ENCODE measurements at places on chromosomes 3 and 15.

- no peak for DNase-seq
Measured at GRCh38 chr3:154022606-154023005, 98.6 kb upstream of the ARHGEF26 start.

DNA sequence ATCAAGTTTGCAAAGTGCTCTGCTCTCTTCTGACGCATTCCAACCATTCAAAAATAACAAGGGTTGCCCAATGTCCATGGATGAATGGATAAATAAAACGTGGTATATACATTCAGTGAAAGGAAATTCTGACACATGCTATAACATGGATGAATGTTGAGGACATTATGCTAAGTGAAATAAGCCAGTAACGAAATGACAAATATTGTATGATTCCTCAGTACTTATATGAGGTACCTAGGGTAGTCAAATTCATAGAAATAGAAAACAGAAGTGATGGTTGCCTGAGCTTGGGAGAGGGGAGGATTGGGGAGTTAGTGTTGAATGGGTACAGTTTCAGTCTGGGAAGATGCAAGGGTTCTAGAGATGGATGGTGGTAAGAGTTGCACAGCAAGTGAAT lies 33.9 kb downstream of the SH3BP5 start:
- no peak for DNase-seq

DNA sequence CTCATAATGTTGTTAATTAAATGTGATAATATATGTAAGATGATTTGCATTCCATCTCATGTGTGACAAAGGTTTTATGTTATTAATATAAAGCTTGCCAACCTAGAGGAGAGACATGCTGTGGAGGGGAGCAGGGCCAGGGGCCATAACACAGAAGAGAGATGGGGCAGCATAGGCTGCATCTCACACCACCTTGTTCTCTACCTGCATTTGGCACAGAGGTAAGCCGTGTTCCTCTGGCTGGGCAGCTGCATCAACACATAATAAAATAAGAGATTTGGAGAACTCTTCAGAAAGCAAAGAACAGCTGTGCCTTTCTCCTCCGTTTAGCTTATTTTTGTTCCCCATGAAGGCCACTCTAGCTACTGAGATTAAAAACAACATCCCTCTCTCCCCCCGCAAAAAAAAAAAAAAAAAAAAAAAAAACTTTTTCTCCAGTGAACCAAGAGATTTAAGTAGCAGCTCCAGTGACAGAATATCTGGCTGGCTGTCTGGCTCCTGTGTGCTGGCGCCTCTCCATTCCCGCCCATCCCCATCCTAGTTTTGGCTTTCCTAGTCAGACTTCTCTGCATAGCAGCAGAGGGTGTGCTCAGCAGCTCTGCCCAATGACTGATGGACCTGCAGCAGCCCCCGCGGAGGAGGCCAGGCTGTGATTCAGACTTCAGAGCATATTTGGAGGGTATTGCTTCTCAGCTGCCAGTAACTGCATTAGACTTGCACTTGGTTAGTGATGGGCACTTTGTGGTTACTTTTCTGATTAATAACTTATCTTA lies 52.2 kb upstream of the STXBP5L start:
- DNase-seq: no peak

- DNase-seq: peak; percentile 33
Measured at GRCh38 chr3:152719264-152719663, 115.7 kb upstream of the P2RY1 start.

DNA sequence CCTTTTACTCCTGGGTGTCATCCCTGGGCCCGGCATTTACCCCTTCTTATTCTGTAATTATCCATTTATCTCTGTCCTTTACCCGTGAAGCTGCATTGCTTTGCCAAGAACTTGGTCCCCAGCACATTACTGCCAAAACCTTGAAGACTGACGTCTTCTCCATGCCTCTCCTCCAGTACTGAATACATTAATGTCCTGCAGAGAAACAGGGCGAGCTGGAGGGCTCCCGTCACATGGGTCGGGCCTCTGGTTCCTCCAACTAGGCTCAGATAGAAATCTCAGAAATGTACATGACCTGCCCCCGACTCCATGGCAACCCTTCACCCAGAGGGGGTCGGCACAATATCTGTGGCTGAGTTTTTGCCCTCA lies 445 bp downstream of the EFCAB12 start:
- DNase-seq: no peak

GRCh38 chr3:118527514-118528044 lies 507.1 kb downstream of the IGSF11 start:
- no peak for DNase-seq

GRCh38 chr3:123449102-123449996 lies 459 bp upstream of the ADCY5 start:
- no peak for DNase-seq

DNA sequence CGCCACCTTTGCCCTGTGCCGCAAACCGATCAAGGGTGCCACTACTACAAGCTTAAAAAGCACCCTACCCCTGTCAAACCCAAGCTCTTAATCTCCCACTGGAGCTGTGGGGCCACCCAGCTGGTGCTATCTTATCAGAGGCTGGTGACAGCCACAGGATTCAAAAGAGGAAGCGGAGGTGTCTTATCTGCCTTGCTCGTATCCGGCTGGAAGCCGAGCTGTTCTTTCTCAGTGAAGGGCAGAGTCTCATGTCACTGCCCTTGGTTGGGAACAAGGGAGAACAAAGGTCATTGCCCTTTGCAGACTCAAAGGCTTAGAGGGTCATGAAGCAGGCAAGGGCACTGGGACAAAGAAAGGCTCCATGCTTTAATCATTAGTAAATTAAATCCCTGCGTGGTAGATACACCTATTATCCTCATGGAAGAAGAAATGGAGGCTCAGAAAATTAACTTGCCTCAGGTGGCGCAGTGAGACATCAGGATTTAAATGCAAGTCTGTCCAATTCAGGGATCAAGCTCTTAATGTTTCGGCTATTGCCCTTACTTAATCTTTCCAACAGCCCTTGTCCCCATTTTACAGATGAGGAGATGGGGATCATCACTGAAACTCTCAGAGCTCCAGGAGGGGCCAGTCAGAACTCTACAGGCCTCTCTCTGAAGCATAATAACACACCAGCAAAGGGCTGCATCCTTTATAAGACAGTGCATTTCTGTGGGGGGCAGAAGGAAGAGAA lies 360.0 kb upstream of the PROK2 start:
- DNase-seq: no peak

DNA sequence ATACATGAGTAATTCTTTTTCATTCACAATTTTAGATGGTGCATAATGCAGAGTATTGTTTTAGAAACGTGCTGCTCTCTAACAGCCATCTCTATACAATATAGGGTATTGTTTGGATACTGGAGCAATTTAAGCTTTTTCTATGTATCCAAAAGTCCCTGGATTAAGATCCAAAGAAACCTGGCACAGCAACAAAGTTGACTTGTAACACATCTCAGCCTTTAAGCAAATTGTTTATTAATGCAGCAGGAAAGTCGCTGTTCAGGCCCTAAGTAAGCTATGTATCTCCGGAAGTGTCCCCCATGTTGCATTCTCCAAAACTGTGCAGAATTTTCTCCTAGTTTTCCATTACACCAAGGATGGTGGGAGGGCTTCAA lies 7.3 kb downstream of the VGLL4 start:
- DNase-seq: no peak

DNA sequence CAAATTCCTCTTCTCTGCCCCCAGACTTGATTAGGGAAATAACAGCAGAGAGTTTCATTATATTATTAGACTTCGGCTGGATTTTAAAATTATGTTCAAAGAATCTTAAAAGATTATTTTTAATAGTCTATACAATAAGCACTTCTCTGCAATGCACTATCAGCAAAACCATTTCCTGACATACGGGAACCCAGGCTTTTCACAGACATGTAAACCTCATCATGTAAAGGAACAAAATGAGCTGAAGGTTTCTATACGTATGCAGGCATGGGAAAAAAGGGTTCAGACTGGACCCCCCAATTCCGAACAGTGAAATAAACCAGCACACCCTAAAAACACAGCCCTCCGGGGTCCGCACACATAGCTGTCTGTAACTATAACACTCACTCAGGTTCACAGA lies 77.5 kb upstream of the LMOD3 start:
- DNase-seq: no peak

GRCh38 chr15:61828860-61829513 lies 231.3 kb downstream of the VPS13C start:
- DNase-seq: no peak

DNA sequence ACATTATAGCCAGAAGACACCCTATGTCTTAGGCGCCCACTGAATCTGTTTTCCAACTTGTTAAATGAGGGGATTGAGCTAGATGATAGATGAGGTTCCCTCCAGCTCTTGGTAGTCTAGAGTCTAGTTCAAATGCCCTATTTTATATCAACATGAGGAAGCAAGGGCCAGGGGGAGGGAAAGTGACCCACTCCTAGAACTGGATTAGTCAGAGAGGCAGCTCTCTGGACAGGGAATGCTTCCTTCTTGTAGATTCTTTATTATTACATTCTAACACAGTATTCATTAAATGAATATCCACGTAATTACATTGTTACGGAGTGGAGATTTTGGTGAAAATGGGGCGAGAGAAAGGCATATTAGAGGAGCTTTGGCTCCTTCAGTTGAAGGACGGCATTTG lies 89.5 kb downstream of the RAD18 start:
- DNase-seq: no peak

GRCh38 chr3:24385012-24385615 lies 109.5 kb downstream of the THRB start:
- DNase-seq: no peak

- DNase-seq: peak; percentile 77
Measured at GRCh38 chr15:38072348-38073177, 138.1 kb downstream of the TMCO5A start.

GRCh38 chr15:95615436-95615835 lies 715.1 kb upstream of the NR2F2 start:
- no peak for DNase-seq

- no peak for DNase-seq
Measured at GRCh38 chr15:78140292-78140691, 8.9 kb upstream of the IDH3A start.

GRCh38 chr3:190443257-190443656 lies 6.4 kb downstream of the TMEM207 start:
- DNase-seq: peak; percentile 15

- DNase-seq: peak; percentile 5
Measured at GRCh38 chr3:69364354-69364753, 21.5 kb downstream of the FRMD4B start.

GRCh38 chr15:39682366-39682765 lies 100.3 kb downstream of the FSIP1 start:
- DNase-seq: no peak

DNA sequence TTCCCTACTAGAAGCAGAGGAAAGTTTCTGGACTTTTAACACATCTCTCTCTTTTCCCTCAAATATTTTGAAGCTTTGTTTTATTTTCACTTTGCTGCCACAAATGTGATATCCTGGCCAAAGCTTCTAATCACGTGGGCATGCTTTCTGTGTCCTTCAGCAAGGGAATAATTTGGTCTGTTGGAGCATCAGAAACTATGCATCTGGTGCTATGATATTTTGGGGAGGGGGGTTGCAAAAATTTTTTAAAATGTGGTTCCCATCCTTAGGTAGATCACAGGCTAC lies 254.2 kb downstream of the GAP43 start:
- DNase-seq: no peak

DNA sequence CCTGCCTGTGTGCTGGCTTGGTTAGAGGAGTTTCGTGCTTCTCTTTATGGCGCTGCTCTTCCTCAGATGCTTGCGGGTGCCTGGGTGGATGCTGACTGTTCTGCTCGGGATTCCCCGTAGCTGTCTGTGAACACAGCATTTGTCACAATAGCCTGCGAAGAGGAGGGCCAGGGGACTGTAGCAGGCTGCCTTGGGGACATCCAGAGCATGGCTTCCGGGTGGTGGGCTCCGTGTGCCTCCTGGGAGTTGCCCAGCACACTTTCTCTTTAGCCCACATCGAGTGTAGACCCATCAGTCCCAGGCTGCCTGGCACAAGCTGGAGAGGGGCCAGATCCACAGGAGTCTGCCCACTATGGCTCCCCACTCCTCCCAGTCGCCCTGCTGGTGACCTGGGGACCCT lies 22.4 kb downstream of the LRRK1 start:
- no peak for DNase-seq

- no peak for DNase-seq
Measured at GRCh38 chr15:78220713-78221112, 13.7 kb downstream of the ACSBG1 start.

- DNase-seq: no peak
Measured at GRCh38 chr3:47594792-47595191, 16.1 kb upstream of the CSPG5 start.

GRCh38 chr3:14846226-14846880 lies 27.6 kb downstream of the FGD5 start:
- DNase-seq: no peak

DNA sequence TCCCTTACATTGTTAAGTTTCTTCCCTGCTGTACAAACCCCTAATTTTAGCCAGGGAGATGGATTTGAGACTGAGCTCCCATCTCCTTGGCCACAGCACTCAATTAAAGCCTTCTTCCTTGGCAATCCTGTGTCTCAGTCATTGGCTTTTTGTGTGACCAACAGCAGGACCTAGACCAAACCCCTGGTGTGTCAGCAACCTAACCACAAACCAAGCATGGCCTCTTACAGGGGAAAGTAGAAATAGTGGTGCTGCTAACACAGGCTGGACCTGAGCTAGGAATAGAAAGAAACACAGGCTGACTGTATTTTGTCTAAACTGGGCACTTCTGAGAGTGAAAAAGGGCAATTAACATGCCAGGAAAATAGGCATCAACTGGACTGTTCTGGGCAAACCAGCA lies 37.9 kb downstream of the PPCDC start:
- DNase-seq: peak; percentile 13

DNA sequence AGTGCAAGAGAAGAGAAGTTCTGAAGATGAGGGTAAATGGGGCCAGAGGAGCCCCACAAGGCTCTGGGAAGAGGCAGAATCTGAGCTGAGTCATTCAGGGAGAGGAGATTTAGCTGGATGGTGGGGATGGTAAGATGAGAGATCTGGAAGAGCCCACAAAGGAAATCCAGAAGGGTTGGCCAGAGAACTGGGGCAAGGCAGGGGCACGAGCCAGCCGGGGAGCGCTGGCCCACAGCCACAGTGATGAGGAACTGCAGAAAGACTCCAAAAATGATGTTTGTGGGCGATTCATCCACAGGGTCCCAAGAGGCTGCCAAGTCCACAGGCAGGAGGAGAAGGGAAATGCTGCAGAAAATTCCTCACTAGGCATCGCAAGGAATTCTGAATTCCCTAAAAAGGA lies 75.9 kb upstream of the ATP2B2 start:
- DNase-seq: no peak

DNA sequence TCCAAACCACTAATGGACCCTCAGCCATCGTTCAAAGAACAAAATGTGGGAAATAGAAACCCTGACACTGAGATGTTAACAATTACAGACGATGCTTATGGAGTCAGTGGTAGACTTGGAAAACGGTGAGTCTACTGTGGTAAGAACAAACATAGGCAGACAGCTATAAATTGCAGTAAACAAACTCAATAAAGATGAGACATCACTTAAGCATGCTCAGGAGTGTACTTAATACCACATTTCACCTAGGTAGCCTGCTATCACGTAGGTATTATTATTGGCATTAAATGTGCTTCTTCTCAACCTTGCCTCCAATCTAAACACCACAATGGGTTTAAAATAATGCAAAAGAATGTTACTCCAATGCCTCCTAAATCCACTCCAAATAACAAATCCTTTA lies 2.5 kb downstream of the OSBPL10 start:
- no peak for DNase-seq

GRCh38 chr3:160265088-160265487 lies 39.9 kb downstream of the C3orf80 start:
- no peak for DNase-seq

- DNase-seq: no peak
Measured at GRCh38 chr15:51280838-51281237, 57.6 kb downstream of the CYP19A1 start.
